Activated naive CD8-positive, alpha-beta T cell treated with anti-CD3 and anti-CD28 coated beads for 36 hours (primary cell): ENCODE measurements at places on chromosomes 1 and 21. TPM values are rescaled to one million over a fixed set of nuclear protein-coding genes. Genes with fewer than 3 reads are reported as not detected.
A peak's percentile ranks its signal among the peaks of the same experiment; 100 is the strongest.

DNA sequence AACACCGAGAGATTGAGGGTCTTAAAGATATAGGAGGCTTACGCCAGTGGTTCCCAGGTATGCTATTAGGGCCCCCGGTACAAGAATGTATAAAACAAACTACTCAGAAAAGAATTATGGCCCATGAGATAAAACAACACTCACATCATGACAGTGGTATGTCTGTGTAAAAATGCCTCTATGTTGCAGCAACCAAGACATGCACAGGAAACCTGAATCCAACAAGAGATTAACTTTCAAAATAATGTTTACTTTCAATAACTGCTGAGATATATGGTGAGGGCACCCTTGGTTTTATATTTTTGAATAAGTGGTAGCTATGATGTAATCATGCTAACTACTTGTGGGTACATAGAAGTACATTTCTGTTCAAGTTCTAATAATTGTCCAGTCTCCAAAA is 74.9 kb downstream of the PUM1 start:
- H3K4me1 ChIP-seq = peaks cover 45% of the 10 kb centered on the region
- peaks cover 41% of the 10 kb centered on the region for H3K36me3 ChIP-seq
- no peak overlapping the region for H3K27ac ChIP-seq
- H3K4me3 ChIP-seq = no peak overlapping the region
- no peaks in the 10 kb centered on the region for H3K27me3 ChIP-seq

GRCh38 chr1:107263291-107263915 is 122.6 kb downstream of the NTNG1 start:
- no peaks in the 10 kb centered on the region for H3K36me3 ChIP-seq
- no peak overlapping the region for H3K27ac ChIP-seq
- no peaks in the 10 kb centered on the region for H3K27me3 ChIP-seq
- H3K4me3 ChIP-seq = no peak overlapping the region
- DNase-seq = no peak

GRCh38 chr1:10456661-10457060 is 6.8 kb downstream of the CORT start:
- no peak overlapping the region for H3K4me3 ChIP-seq
- peaks cover 25% of the 10 kb centered on the region for H3K36me3 ChIP-seq
- peaks cover 5% of the 10 kb centered on the region for H3K4me1 ChIP-seq
- DNase-seq = no peak
- no peak overlapping the region for H3K27ac ChIP-seq
- no peaks in the 10 kb centered on the region for H3K27me3 ChIP-seq

DNA sequence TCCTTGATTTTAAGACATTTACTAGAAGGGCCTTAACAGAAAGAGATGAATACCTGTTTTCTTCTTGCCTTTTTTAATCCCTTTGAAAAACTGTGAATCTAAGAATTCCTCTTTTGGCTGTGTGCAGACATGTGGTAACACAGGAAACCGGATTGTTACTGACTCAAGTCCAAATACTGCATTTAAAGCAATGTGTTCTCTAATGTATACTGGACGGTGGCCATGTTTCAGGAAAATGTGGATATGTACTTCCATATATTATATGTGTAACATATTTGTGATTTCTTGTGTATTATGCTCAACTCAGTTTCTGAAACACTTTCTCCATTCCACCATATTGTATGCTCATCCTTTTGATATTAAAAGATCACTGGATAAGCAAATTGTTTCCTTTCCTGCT is 185.1 kb downstream of the LRRC7 start:
- H3K4me3 ChIP-seq = no peak overlapping the region
- no peaks in the 10 kb centered on the region for H3K4me1 ChIP-seq
- DNase-seq = no peak
- no peaks in the 10 kb centered on the region for H3K36me3 ChIP-seq
- H3K27ac ChIP-seq = no peak overlapping the region

DNA sequence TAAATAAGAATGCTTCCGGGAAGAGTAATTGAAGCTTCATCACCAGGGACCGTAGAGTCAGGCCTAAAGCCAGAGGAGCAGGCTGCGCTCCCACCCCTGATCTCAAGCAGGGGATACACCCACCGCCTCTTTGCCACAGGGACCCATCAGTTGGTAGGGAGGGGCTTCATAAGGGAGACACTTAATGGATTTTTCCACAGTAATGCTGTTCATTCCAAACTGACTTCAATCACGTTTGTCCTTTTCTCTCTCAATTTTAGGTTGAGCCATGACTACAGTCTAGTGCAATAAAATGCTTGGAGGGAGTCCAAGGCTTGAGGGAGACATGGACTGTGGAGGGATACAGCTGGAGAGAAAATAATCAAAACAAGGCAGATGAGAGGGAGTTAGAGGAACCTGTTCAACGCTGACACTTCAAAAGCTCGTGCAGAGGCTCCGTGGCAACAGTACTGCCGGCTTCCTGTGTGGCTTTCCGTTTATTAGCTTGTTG is 111.5 kb downstream of the SEC16B start:
- DNase-seq = no peak
- no peaks in the 10 kb centered on the region for H3K36me3 ChIP-seq
- no peaks in the 10 kb centered on the region for H3K4me1 ChIP-seq
- H3K27me3 ChIP-seq = no peaks in the 10 kb centered on the region
- H3K27ac ChIP-seq = no peak overlapping the region

GRCh38 chr1:47792779-47793178 is 204.4 kb downstream of the TRABD2B start:
- no peaks in the 10 kb centered on the region for H3K27me3 ChIP-seq
- no peaks in the 10 kb centered on the region for H3K36me3 ChIP-seq
- no peaks in the 10 kb centered on the region for H3K4me1 ChIP-seq

Gene CRABP2
- 1.2 TPM for total RNA-seq

DNA sequence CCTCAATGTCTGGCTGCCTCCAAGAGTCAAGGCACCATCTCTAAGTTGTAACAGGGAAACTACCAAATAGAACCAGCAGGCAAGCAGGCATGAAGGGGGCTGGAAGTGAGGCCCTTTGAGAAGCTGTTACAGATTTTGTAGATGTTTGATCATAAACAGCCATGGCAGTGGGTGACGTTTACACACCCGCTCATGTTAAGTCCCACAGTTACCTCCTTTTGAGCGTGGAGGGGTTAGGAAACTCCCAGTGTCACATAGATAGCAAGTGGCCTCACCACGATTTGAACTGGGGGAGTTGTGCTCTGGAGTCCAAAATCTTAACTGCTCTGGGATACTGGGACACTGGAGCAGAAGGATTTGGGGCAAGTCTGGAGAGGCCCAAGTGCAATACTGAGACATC is 192.4 kb downstream of the HIVEP3 start:
- no peak overlapping the region for H3K4me3 ChIP-seq
- peak overlapping the region; percentile 91 for H3K27ac ChIP-seq
- H3K36me3 ChIP-seq = no peaks in the 10 kb centered on the region
- H3K27me3 ChIP-seq = no peaks in the 10 kb centered on the region
- no peak for DNase-seq

GRCh38 chr1:34324879-34325440 is 148.3 kb downstream of the C1orf94 start:
- H3K27me3 ChIP-seq = peaks cover 17% of the 10 kb centered on the region
- no peaks in the 10 kb centered on the region for H3K4me1 ChIP-seq
- no peak for DNase-seq
- H3K27ac ChIP-seq = no peak overlapping the region

Gene HAPLN2
- not detected for total RNA-seq

DNA sequence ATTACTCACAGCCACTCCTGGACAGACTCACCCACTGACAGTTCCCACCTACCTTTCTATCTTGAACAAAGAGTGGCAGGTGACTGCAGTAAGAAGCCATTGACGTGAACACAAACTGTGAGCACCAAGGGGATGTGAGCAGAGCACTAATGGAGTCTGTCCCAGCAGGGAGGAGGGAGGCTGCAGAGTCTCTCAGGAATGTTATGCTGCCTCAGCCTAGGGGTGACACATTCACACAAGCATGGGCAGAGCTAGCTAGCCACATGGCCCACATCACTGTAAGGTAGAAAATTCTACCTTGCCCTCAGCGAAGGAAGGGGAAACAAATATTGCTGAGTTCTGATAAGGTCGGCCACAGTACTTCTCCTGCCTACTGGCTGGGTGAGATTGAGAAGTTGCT is 56.8 kb upstream of the PTGFRN start:
- no peak for DNase-seq
- no peaks in the 10 kb centered on the region for H3K36me3 ChIP-seq
- peaks cover 21% of the 10 kb centered on the region for H3K4me1 ChIP-seq
- H3K27me3 ChIP-seq = no peaks in the 10 kb centered on the region
- H3K27ac ChIP-seq = no peak overlapping the region

GRCh38 chr1:62516600-62516999 is 79.8 kb downstream of the USP1 start:
- peaks cover 18% of the 10 kb centered on the region for H3K36me3 ChIP-seq
- H3K27me3 ChIP-seq = no peaks in the 10 kb centered on the region
- H3K4me1 ChIP-seq = peaks cover 2% of the 10 kb centered on the region
- H3K27ac ChIP-seq = no peak overlapping the region
- DNase-seq = no peak
- H3K4me3 ChIP-seq = no peak overlapping the region

Gene EXOC8
- 13.0 TPM for total RNA-seq

Gene PADI6
- not detected for total RNA-seq

Gene HEATR1
- 101 TPM for total RNA-seq

DNA sequence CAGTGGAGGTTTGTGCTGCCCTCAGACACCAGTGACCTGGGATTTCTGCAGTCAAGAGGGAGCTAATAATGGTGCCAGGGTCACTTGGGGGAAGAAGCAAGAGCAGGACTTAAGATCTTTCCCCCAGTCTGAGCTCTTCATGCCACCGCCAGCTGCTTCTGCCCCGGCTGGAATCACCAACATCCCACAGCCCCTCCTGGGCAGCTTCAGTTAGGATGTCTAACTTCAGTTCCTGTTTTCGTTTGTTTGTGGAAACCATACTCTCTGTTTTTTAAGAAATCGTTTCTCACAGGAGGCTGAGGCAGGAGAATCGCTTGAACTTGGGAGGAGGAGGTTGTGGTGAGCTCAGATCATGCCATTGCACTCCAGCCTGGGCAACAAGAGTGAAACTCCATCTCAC is 25.6 kb upstream of the PRDM2 start:
- no peak overlapping the region for H3K4me3 ChIP-seq
- no peaks in the 10 kb centered on the region for H3K36me3 ChIP-seq
- DNase-seq = no peak
- H3K27me3 ChIP-seq = peaks cover 8% of the 10 kb centered on the region
- H3K27ac ChIP-seq = no peak overlapping the region
